GM04503 (cell line): ENCODE measurements at places on chromosomes 6 and 20.

- no peak for DNase-seq
Observed at GRCh38 chr6:74742793-74743508, 462.9 kb downstream of the COL12A1 start.

- DNase-seq, result no peak
Observed at GRCh38 chr6:131290955-131291354, 155.7 kb downstream of the AKAP7 start.

- DNase-seq, result peak; percentile 90
Observed at GRCh38 chr6:157107915-157108651, 215.2 kb downstream of the TMEM242 start.

GRCh38 chr20:1576641-1577040 is 19.1 kb upstream of the SIRPD start:
- DNase-seq, result no peak

DNA sequence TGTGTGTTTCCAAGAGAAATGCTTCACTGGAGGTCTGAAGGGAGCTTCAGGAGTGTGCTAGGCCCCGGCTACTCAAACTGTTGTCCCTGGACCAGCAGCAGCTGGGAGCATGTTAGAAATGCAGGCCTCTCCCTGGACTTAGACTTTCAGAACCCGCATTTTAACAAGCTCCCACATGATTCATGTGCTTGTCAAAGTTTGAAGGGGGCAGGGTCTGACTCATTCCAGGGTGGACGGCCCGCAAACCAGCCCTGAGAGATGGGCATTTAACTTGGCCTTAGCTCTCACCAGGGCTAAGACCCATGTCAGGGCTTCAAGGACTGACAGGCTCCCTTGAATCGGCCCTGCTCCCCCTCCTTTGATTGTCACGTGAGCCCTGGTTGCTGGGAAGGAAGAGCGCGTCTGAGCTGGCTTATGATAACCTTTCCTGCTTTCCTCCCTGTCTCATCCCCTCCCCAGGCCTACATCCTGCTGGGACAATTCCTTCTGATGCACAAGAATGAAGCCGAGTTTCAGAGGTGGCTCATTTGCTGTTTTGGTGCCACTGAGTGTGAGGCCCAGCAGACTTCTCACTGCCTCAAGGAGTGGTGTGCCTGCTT is 35.5 kb downstream of the BANF2 start:
- DNase-seq, result no peak

DNA sequence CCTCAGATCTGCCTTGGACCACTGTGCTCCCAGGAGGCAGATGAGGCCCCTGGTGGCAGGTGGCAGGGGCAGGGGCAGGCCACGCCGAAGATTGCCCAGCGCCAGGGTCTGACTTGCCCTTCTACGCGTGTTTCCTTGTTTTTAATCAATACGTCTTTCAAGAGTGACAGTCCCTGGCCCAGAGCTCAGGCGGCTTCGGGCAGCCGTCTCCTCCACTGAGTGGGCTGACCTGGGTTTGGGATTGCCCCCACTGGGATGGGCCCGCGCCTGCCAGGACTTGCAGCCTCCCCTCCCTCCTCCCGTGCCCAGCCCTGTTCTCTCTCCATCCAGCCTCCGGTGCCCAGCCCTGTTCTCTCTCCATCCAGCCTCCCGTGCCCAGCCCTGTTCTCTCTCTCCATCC is 21.2 kb downstream of the FRMD1 start:
- no peak for DNase-seq

DNA sequence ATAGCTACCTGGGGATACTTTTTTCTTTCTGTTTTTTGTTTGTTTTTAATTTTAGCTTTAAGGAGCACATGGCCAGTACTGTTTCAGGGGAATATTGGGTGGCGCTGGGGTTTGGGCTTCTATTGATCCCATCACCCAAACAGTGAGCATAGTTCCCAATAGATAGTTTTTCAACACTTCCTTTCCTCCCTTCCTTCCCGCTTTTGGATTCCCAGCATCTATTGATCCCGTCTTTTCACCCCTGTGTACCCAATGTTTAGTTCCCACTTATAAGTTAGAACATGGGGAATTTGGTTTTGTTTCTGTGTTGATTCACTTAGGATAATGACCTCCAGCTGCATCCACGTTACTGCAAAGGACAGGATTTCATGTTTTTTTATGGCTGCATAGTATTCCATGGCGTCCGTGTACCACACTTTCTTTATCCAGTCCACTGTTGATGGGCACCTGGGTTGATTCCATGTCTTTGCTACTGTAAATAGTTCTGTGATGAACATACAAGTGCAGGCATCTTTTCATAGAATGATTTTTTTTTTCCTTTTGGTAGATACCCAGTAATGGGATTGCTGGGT is 20.1 kb downstream of the NQO2 start:
- no peak for DNase-seq

DNA sequence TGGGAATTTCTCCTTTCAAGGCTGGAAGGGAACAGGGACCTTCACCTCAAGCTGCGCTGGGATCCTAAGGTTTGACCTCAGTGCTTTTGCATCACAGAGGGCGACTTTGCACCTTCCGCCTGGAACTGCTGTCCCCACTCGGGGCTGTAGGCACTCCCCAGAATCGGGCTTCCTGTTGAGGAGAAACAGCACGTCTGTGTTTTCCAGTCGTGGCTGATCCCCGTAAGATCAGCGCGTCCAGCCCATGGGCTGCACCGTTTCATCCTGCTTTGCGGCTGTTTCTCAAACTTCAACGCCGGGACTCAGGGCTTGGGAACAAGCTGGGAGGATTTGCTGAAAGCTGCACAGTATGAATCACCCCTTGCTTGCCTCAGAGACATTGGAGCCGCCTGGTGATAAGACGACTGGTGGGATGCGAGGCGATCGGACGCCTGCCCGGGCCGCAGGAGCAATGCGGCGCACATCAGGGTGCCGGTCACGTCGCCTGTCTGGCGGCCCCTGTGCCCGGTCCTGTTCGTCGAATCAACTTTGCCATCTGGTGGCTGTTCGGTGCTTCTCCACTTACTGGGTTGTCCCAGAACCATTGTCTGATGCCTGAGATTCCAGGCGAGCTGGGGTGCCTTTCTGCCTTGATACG is 53.6 kb upstream of the FRMD1 start:
- DNase-seq, result peak; percentile 21

GRCh38 chr6:70398783-70399728 is 14.3 kb upstream of the FAM135A start:
- DNase-seq, result no peak

GRCh38 chr6:26420688-26421171 is 18.7 kb downstream of the BTN3A1 start:
- no peak for DNase-seq

DNA sequence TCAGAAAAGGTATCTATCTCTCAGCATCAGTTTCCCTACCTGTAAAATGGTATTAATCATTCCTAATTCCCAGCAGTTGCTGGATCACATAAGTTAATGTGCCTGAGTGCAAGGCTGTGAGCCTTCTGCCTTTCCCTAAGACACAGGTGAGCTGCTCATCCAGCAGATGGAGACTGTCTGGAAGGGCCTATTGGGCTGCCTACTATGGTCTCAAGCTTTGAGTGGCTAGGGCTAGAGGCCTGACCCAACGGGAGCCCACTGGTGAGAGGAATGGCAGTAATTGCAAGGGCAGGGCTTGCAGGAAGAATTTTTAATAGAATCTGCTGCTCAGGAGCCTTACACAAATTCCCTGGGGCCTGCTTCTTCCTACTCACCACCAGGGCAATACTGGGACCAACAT is 4.3 kb downstream of the KHDC1 start:
- DNase-seq, result no peak

GRCh38 chr6:33108307-33108706 is 32.5 kb downstream of the HLA-DPB1 start:
- no peak for DNase-seq

- no peak for DNase-seq
Observed at GRCh38 chr6:141056945-141057625, 1075.6 kb upstream of the GJE1 start.
